Right lung (tissue), 10 donors: ENCODE measurements at places on chromosomes 7 and 10.
A peak's percentile ranks its signal among the peaks of the same experiment; 100 is the strongest.

DNA sequence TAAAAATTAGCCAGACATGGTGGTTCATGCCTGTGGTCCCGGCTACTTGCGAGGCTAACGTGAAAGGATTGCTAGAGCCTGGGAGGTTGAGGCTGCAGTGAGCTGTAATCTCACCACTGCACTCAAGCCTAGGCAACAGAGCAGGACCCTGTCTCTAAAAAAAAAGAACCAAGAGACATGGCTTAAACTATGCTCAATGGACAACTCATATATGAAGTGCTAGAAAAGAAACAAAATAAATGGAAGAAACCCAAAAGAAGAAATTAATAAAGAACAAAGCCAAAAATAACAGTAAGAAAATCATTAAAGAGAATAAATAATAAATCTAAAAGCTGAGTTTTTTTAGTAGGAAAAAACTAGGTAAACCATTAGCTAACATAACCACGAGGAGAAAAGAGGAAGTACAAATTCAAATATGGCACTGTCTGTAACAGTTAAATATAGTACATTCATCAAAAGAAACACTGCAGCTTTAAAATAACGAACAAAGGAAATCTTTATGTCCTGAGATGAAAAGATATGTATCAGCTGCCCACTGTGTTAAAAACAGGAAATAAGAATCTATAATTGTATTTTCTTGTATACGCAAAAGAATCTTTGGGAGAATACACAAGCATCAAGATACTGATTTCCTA is 48.7 kb downstream of the UPF2 start:
- DNase-seq = no peak

DNA sequence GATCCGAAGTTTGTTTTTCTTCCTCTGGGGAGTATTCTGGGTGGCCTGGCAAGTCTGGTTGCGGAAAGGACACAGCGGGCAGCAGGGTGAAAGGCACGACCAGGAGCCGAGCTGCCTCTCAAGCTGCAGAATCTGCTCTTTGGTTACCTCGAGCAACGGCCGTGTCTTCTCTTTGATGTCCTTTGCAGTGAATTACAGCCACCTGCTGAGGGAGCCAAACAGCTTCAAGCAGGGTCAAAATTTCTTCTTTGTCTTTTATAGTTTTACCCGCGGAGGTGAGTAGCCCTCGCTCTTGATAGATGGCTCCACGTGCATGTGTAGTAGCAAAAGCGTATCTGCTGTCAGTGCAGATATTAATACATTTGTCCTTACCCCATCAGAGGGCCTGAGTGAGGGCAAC is 177.3 kb upstream of the MBL2 start:
- no peak for DNase-seq

GRCh38 chr10:73480158-73480557 is 15.7 kb downstream of the PPP3CB start:
- no peak for DNase-seq

GRCh38 chr7:25787336-25787735 is 364.7 kb upstream of the NFE2L3 start:
- DNase-seq = peak; percentile 54

DNA sequence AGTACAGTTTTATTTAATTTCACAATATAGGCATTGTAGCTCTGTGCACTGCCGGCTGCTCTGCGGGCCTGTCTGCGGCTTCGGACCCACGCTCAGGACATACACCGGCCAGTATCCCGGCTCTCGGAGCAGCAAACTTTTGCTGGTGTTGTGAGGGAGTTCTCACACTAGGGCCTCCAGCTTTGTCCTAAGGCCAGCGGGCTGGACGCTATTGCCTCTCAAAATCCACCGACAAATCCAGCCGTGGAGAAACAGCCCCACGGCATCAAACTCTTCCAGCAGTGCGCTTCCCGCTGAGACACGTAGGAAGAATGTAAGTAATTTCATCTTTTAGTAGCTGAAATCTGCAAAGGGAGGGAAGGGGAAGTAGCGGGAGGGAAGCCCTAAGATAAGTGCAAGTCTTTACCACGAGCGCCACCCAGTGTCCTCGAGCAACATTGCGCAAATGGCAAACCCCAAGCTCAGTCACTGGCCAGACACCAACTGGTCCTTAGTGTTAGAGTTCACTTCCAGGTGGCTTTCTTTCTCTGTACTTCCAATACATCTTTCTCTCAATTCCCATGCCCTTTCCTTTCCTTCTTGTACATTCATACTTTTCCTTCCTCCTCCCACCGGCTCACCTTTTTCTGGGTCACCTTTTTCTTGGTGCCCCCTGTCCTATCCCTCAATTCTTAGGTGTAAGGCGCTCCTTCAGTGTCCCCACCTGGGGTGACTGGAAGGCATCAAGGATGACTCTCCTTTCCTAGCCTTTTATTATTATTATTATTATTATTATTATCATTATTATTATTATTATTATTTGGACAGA is 3.0 kb upstream of the DLX5 start:
- peak; percentile 81 for DNase-seq

DNA sequence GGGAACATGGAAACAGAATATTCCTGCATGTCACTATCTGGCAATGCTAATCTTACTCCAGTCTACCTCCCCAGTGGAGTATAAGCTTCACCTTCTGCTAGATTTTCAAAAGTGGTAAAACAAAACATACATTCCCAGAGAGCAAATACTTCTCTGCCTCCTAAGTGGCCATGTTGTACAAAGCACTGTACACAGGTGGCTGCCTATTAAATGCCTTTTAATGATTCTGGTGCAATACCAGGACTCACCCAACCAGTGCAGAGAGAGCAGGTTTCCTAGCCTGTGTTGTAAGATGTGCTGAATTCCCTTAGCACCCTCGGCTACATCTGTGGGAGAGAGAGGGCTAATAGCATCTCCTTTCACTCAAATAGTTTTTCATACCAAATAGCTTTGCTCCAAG is 684.3 kb upstream of the NRP1 start:
- peak; percentile 14 for DNase-seq

GRCh38 chr10:121526135-121526790 is 72.0 kb downstream of the FGFR2 start:
- no peak for DNase-seq

GRCh38 chr7:91019686-91020385 is 244.4 kb upstream of the FZD1 start:
- DNase-seq = no peak

GRCh38 chr7:102069931-102070629 is 216.6 kb upstream of the SH2B2 start:
- DNase-seq = no peak

- DNase-seq = no peak
These were observed 59.4 kb downstream of the EBLN1 start for GRCh38 chr10:22158426-22158825.

- peak; percentile 20 for DNase-seq
These were observed 995 bp upstream of the INPP5F start for GRCh38 chr10:119724593-119725516.

DNA sequence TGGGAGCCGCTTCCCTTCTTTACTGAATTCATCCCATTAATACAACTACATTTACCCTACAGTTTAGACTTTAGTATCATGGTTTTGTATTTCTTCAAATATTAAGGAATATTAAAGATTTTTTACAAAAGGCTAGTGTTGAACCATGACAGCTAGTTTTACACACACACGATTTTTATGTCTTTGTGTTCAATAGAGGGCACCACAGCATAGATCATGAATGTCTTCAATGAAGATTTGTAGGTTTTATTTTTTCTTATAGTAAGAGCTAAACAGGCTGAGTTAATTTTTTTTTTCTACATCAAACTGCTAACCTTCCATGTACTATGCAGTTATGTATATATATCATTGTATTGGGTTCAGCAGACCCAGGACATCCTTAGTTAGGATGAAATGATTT is 76.9 kb downstream of the SNX10 start:
- no peak for DNase-seq

DNA sequence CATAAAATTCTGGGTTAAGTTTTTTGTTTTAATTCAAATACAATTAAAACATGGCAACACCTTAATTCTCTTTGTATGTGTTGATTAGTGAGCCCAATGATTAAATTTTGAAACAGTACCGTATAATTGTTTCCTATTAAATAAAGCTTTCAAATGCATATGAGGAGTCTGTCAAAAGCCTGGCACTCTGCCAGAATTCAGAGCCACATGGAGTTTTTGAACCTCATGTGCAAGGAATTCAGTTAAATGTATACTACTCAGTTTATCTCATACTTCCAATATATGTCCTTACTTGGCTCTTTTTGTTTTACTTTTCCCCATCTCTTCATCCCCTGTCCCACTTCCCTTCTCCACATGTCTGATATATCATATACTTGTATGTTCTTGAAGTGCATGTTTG is 165.6 kb upstream of the FAM3C start:
- DNase-seq = no peak

GRCh38 chr10:78920011-78920410 is 148.8 kb upstream of the ZMIZ1 start:
- no peak for DNase-seq

DNA sequence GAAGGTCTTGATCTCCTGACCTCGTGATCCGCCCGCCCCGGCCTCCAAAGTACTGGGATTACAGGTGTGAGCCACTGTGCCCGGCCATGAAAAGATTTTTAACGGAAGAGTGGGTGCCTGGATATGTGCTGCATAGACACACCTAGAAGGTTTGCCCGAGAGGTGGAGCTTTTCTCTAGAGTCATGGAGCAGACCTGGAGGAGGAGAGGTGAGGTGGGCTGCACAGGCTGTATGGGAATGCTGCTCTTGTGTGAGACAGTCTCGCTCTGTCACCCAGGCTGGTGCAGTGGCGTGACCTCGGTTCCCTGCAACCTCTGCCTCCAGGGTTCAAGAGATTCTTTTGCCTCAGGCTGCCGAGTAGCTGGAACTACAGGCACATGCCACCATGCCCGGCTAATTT is 103.3 kb downstream of the ACTR3B start:
- DNase-seq = no peak

- DNase-seq = peak; percentile 41
These were observed 164.7 kb downstream of the CAMK1D start for GRCh38 chr10:12513775-12514673.

DNA sequence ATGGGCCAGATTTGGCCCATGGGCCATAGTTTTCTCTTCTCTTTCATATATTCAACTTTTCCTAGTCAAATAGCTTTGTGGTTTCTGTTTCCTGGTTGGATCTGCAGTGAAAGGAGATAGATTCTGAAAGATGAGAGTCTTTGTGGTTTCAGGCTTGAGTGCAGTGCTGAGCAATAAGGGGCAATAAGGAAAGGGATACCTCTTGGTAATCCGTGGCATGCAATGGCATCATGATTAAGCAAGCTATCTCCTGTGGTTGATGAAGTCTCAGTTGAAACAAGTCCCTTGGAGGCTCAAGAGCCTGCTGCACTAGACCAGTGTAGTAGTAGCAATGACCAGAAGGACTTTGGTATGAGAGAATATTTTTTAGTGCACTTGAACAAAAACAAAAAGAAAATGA is 187.7 kb upstream of the CNTNAP2 start:
- no peak for DNase-seq

- no peak for DNase-seq
These were observed 24.8 kb upstream of the GIMAP8 start for GRCh38 chr7:150425670-150426069.

- DNase-seq = no peak
These were observed 236.3 kb downstream of the KLF6 start for GRCh38 chr10:3548702-3549101.

- DNase-seq = no peak
These were observed 4.2 kb downstream of the PCDH15 start for GRCh38 chr10:54796881-54797280.

DNA sequence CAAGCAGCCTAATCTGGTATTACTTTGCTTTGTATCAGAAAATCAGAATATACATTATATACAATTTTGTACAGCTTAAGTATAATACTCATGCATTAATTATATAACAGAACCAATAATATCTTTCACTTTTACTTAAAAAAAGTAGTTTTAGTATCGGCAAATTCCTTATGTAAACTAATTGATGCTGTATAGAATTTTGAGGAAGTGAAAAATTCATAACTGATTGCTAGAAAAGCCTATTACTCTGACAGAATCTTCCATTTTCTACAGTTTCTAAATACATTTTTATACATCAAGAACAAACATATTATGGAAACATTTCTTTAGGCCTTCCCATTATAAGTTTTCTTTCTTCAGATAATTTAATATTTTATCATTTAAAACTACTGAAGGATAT is 124.0 kb upstream of the GPR22 start:
- no peak for DNase-seq

GRCh38 chr7:75579899-75580298 is 87.8 kb downstream of the SPDYE5 start:
- peak; percentile 67 for DNase-seq

- no peak for DNase-seq
These were observed 64.2 kb downstream of the CNNM2 start for GRCh38 chr10:102982296-102982695.

- DNase-seq = no peak
These were observed 6.6 kb upstream of the INSIG1 start for GRCh38 chr7:155291045-155291530.

DNA sequence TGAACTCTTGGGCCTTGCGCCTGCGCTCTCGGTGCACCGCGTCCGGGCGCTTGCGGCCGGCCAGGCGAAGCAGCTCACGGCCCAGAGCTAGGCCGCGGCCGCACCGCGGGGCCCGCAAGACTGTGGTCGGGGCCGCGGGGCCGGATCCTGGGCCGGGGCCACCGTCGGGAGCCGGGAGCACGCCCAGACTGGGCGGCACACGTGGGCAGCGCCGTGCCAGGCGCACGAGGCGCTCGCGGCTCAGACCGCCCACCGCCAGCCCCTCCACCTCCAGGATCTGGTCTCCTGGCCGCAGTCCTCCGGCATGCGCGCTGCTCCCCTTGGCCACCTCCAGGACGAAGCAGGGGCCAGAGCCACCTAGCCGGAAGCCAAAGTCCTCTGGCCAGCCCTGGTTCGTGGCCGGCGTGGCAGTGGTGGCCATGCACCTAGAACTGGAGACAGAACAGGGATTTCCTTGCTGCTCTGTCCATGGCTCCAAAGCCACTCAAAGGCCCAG is at the start of gene GRID2IP:
Gene GRID2IP, minus strand, starts transcription at position 446 of the 496 bp plus-strand sequence. Its CDS starts 25 bp downstream, at position 421.
- DNase-seq = no peak

GRCh38 chr10:77620731-77621130 is 16.9 kb downstream of the KCNMA1 start:
- no peak for DNase-seq

GRCh38 chr7:4818000-4818794 is 42.8 kb downstream of the AP5Z1 start:
- DNase-seq = peak; percentile 47

GRCh38 chr10:101495324-101495925 is 92.6 kb downstream of the POLL start:
- no peak for DNase-seq

GRCh38 chr10:24622781-24623301 is 100.8 kb downstream of the ARHGAP21 start:
- DNase-seq = no peak

GRCh38 chr7:30831936-30832335 is 60.7 kb downstream of the MINDY4 start:
- DNase-seq = no peak
